ENCODE measurements at places on chromosomes 7 and 10.

- no peak for DNase-seq
Measured at GRCh38 chr7:50657912-50658311, 92.7 kb upstream of the DDC start.

DNA sequence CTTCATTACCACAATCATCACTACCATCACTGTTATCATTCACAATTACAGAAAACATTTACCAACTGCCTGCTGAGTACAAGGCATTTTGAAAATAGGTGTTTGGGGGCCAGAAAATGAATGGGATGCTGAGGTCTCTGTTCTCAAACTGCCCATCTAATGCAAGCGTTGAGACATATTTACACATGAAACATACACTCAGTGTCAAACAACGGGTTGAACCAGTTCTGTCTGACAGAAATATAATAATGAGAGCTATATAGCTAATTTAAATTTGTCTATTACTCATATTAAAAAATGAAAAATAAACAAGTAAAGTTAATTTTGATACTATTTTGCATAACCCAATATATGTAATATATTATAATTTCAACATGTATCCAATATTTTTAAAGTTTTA, 303.1 kb downstream of the KCNMA1 start:
- no peak for DNase-seq

DNA sequence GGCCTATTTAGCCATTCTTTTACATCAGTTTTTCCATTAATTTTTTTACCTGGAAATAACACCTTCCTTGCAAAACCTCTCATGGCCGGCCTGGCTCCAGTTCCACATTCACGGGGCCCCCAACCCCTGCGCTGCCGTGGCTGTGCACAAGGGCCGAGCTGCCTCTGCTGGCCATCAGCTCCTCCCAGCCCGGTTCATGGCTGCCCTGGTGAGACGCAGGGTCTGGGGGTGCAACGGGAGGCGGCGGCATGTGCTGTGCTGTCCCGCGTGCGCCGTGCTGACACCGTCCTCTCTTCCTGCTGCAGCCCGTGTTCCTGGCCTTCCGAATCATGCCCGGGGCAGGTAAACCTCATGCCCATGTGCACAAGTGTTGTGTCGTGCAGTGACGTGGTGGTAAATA, 4.4 kb downstream of the NKX6-2 start:
- DNase-seq, result no peak

DNA sequence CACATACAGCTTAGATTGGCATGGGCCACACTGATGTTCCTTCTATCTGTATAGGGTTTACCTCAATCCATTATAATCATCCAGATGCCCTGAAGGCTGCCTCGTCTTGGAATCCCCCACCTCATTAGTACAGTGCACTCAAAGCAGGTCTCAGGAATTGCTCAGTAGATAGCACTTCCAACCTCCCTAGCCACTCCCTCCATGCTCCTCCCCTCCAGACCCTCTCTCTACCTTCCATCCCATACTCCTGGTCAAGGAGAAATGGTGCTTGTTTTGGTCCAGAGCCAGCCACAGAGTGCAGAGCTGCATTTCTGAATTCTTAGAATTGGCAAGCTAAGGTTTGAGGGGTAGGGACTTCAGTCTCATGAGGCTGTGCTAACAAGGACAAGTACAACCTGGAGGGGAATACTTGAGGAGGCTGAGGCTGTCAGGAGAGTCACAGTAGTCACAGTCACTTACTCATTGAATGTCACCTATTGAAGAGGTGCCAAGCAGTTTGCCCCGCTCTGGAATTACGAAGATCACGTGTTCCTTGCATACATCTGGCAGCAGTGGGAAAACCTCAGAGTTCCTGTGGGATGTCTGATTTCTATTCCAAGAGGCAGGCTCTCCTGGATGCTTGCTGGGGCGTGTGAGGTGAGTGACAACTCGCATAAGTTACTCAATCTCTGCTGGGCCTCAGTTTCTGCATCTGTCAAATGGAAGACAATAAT, 60.7 kb upstream of the ZNF746 start:
- DNase-seq, result no peak

DNA sequence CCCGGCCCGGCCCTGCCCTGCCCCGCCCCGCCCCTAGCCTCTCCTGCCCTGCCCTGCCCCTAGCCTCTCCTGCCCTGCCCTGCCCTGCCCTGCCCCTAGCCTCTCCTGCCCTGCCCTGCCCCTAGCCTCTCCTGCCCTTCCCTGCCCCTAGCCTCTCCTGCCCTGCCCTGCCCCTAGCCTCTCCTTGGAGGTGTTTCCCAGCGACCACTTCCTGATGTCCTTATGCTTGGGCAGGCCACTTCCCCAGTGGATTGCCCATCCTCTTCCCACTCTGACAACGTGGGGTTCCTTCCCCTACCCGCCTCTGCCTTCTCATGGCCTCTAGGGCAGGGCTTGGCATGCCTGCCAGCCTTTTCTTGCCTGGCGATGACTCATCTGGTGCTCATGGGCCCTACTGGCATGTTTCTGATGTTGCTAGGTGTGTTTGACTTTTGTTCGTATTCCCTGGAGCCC, 21.2 kb downstream of the PRXL2A start:
- DNase-seq, result no peak

GRCh38 chr10:86217371-86218080, 149.1 kb downstream of the GRID1 start:
- no peak for DNase-seq

- no peak for DNase-seq
Measured at GRCh38 chr10:60742512-60742911, 35.8 kb upstream of the CDK1 start.

DNA sequence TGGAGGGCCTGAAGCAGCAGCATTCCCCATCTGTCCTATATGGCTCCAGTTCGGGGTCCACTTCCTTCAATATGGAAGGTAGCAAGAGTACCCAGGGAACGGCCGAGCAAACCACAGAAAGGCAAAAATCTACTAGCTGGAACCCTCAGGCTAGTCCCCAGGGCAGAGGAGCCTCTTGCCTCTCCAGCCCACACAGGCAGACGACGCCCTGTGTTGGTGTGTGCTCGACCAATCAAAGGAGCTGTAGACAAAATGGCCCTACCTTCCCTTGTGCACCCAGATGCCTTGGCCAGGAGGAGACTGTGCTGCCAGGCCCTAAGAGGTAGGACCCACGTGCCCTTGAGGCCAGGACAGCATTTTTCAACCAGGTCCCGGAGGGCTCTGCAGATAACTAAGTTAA, 91.5 kb downstream of the FAM53B start:
- DNase-seq, result no peak

DNA sequence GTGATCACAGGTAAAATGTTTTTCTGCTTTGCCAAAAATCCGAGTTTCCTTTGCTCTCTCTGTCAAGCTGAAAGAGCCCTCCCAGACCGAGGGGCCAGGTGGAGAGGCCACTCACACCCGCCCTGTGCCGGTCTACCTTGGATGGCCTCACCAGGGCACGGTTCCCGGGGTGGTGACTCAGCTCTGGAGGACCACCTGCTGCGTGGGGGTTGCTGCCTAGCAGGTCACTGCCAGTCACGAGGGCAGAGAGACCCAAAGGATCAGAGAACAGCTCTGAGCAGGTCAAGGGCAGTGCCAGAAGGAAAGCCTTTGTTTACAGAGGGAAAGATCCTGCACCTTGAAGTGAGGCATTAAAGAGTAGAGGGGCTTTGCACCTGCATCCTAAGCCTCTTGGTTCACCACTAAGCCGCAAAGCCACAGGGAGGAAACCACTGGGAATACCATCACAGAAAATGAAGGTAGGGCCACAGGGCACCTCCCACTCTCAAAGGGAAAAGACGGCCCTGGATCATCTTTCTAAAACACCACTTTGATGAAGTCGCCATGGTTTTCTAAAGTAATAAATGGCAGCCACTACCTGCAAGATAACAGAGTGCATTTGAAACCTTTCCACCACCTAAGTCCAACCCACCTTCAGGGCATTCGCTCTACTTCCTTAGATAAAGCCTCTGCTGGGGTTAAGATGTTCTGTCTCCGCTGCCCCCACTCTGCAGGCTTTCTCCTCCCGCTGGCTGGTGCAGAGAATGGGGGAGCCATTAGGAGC, 160.3 kb upstream of the KLF14 start:
- DNase-seq, result no peak

DNA sequence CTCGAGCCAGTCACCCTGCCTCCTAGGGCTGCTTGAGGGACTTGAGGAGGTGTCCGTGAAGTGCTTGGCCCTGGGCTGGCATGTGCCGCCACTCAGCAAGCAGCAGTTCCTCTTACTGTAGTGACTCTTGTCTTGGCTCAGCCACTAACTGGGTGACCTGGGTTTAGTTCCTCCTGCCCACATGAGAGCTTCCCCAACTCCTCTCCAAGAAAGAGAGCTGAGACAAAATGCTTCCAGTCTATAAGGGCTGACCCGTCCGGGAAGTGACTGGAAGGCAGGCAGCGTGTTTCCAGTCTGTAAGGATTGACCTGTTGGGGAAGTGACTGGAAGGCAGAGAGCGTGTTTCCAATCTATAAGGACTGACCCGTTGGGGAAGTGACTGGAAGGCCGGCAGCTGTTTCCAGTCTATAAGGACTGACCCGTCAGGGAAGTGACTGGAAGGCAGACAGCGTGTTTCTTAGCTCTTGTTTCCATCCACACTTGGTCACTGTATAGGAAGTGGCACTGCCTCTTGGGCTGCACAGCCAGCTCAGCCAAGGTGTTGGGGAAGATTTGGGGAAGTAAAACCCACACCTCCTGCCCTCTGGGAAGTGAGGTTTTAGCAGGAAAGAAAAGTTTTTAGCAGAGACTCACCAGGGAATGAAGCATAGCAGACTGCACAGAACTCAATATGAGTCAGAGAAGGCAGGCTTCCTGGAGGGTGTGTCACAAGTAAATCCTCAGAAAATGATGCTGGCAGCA, 53.3 kb upstream of the PPIF start:
- no peak for DNase-seq

- peak; percentile 8 for DNase-seq
Measured at GRCh38 chr10:31836569-31837406, 91.8 kb downstream of the ARHGAP12 start.

- DNase-seq, result no peak
Measured at GRCh38 chr7:157926521-157927150, 589.8 kb downstream of the DNAJB6 start.

DNA sequence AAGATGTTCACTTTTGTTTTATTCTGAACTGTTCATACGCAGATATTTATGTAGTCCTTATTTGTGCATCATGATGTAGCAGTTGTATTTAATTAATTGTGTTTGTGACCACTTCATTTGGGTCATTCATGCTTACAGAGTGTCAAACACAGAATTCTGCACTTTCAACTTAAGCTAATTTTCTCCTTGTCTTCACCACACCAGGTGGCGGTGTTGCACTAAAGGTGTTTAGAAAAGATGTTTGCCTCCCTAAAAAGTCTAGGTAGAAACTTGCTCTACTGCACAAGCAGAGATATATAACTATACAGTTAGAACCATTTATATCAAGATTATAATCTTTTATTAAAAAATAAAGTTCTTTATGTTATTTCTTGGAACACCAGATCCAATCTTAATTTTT, 1.3 kb upstream of the TAS2R38 start:
- no peak for DNase-seq

GRCh38 chr7:111676811-111677210, 114.5 kb upstream of the IMMP2L start:
- no peak for DNase-seq

DNA sequence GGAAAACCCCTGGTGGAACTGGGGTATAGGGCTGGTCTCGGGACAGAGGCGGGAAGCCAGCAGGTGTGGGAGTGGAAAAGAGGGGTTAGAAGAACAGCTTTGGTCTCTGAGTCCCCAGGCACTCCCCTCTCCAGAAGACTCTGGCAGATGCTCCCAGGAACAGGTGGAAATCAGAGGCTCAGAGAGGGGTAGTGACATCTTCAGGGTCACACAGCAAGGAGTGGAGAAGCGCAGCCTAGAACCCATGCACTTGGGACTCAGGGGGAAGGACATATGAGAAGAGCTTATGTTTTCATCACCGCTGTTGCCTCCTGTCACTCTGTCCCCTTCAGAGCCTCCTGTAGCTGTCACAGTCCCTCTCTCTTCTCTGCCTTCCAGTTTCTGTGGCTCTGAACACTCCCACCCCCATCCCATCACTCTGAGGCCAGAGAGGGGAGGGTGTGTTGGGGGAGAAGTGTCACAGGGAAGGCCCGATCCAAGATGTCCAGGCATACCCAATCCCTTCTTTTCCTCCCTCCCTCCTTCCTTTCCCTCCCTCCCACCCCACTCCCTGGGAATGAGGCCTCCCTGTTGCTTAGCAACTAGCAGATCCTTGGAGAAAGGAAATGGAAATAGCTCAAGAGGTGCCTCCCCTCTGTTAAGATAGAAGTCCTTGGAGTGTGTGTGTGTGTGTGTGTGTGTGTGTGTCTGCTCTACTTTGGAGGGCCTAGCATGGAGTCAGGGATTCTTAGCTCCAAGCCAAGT, 32.0 kb downstream of the SRRM3 start:
- no peak for DNase-seq

GRCh38 chr7:143038635-143039034, 11.7 kb upstream of the OR9A2 start:
- DNase-seq, result no peak
